ENCODE measurements at places on chromosomes 16 and 17. TPM values are rescaled to one million over a fixed set of nuclear protein-coding genes. Genes with fewer than 3 reads are reported as not detected.

PRSS33 gene
- not detected for total RNA-seq

RHBDL1 gene
- 12.9 TPM for total RNA-seq

SLC12A3 gene
- not detected for total RNA-seq

IL17C gene
- not detected for total RNA-seq

MMP15 gene
- 473 TPM for total RNA-seq

TCAP gene
- 79.1 TPM for total RNA-seq

DGKE gene
- 6.4 TPM for total RNA-seq

CRHR1 gene
- 0.86 TPM for total RNA-seq

LDHD gene
- 12.2 TPM for total RNA-seq

GPR139 gene
- not detected for total RNA-seq

RNF157 gene
- 11.4 TPM for total RNA-seq

CASKIN1 gene
- total RNA-seq: 15.5 TPM

MFAP4 gene
- total RNA-seq: 14.1 TPM

FOXL1 gene
- 2.0 TPM for total RNA-seq

NHLRC4 gene
- 3.9 TPM for total RNA-seq

FBF1 gene
- 13.8 TPM for total RNA-seq

PPP1R1B gene
- 4.3 TPM for total RNA-seq

DOC2B gene
- total RNA-seq: 0.35 TPM

CCL14 gene
- not detected for total RNA-seq

TM4SF5 gene
- total RNA-seq: not detected

PRPF8 gene
- total RNA-seq: 118 TPM

CCL2 gene
- total RNA-seq: 0.54 TPM

EMP2 gene
- total RNA-seq: 47.5 TPM

SOST gene
- 3.2 TPM for total RNA-seq
